CD4-positive, alpha-beta memory T cell (primary cell): ENCODE measurements at places on chromosomes 6 and 20. TPM values are rescaled to one million over a fixed set of nuclear protein-coding genes. Genes with fewer than 3 reads are reported as not detected.

- no peak for DNase-seq
Observed at GRCh38 chr6:1789092-1789491, 179.4 kb downstream of the FOXC1 start.

- no peak for DNase-seq
Observed at GRCh38 chr6:37783025-37783855, 36.3 kb upstream of the ZFAND3 start.

DNA sequence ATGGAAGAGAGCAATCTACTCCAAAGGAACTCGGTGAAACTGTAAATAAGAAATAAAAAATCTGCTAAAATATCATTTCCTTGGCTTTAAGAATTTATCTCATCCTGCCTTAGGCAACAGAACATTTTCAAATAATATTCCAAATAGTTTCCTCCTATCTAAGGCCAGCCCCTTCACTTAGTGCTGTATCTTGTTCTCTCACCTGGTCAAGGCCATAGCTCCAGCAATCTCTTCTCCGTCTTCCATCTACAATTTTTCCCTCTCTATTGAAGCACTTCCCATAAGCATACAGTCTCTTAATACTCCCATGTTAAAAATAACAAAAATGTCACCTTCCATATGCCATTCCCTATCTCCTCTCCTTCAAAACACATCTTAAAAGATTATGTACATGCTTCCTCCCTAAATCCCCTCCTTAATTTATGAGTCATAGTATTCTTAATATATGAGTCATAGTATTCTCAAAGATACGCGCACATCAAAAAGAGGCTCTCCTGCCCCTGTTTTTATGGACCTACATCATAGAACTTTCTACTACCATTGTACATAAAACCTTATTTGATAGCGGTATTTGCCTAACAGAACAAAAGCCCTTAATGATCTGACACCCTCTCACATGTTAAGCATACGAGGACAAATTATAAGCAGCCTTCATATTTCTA, 146.9 kb downstream of the PDE10A start:
- no peak for DNase-seq

DNA sequence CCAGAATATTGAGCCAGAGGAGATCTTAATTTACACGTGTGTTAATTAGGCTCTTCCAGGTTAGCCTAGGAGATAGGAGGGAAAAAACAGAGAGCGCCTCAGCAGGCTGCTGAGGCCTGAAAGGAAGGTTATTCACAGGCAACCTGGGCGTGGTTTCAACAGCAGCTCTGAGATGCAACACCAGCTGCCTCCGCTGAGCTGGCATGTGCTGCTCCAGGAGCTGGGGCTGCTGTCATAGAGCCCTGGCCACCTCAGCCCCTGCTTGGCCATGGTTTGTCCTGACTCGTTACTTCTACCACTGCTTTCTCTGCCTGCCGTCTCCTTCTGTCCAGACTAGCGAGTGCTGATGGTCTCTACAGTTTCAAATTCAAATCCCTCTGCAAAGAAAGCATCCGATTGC, 32.4 kb upstream of the RPP40 start:
- DNase-seq = no peak

DNA sequence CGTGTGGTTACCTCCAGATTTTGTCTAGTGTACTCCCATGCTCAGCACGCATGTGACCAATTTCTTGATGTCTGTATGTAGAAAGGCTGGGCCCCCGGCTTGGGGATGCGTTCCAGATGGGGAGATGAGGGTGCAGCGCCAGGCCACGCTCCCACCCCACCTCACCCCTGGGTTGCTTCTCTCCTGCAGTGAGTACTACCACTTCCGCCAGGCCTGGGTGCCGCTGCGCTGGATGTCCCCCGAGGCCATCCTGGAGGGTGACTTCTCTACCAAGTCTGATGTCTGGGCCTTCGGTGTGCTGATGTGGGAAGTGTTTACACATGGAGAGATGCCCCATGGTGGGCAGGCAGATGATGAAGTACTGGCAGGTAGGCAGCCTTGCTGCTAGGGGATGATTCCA, 11.5 kb upstream of the SRF start:
- no peak for DNase-seq

Gene CAGE1
- 0.05 TPM for polyA plus RNA-seq

Gene MTO1
- polyA plus RNA-seq = 31.7 TPM

Gene PRKN
- polyA plus RNA-seq = 0.50 TPM

Gene LAMA2
- 0.87 TPM for polyA plus RNA-seq

- DNase-seq = no peak
Observed at GRCh38 chr6:42938987-42939809, 9.9 kb downstream of the CNPY3 start.

Gene SMOC2
- not detected for polyA plus RNA-seq

DNA sequence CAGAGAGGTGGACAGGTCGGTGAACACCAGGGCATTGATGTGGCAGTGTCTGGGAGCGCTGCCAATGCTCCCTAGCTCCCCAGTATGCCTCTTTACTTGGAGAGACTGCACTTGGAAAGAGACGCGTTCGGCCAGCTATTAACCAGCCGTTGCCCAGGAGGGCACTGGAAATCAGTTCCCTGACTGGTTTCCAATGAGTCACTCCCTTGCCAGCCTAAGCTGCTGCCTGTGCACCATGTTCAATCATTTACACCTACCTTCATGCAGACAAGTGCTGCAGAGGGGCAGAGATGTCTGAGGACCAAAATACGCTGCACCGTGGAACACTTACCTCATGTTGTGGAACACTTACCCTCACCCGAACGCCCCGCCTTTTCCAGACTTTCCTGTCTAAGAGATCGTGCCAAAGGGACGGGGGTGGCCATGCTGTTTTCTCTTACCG, 151.6 kb downstream of the SOBP start:
- DNase-seq = no peak

DNA sequence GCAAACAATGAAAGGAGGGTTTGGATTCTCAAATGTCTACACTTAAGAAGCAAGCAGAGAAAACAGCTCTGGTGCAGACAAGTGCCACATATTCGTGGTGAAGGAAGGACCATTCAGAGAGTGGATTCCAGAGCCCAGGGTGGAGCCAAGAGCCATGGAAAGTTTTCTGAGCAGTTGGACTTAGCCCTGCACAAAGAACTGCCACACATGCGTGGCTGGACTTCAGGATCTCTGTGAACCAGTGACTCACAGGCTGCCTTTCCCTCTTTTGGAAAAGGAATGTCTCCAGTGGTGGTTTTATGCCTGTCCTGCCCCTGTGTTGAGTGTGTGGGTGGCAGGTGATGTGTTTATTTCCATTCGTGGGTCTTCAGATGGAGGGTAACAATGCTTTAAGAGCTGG, 489.5 kb downstream of the CDH26 start:
- no peak for DNase-seq

DNA sequence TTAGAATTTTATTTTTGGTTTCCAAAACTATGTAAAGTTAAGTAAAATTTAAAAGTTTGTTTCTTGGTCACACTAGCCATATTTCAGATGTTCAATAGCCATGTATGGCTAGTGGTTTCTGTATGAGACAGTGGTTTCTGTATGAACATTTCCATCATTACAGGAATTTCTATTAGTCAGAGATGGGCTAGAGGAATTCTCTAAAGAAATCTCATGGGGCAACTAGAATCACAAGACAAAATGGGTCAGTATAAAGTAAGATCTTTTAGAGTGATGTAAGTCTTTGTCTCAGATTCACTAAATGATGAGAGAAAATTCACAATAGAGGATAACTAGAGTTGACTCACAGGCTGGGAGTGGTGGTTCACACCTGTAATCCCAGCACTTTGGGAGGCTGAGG, 149.0 kb downstream of the FUT9 start:
- DNase-seq = no peak

Gene LY6G5C
- polyA plus RNA-seq = 8.9 TPM
